ENCODE measurements at places on chromosomes 7 and 10.
A peak's percentile ranks its signal among the peaks of the same experiment; 100 is the strongest.

DNA sequence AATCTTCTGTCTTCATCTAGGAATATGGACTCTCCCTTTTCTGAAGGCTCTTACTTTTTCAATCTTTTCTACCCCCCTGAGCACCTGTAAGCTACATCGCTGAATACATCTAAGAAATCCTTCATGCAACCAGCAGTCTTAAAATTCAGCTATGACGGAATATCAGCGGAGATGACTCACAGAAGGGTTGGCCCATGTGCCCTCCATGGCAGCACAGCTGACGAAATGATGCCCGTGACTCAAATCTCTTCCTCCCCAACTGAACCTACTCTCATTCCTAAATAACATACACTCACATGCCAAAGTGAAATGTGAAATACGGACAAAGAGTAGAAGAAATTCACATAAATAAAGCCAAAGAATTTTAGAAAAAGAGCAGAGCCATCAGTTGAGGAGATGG, 30.3 kb upstream of the NCAPG2 start:
- DNase-seq = peak; percentile 72

- no peak for DNase-seq
These were observed 138.5 kb downstream of the CPED1 start for GRCh38 chr7:121126801-121127534.

DNA sequence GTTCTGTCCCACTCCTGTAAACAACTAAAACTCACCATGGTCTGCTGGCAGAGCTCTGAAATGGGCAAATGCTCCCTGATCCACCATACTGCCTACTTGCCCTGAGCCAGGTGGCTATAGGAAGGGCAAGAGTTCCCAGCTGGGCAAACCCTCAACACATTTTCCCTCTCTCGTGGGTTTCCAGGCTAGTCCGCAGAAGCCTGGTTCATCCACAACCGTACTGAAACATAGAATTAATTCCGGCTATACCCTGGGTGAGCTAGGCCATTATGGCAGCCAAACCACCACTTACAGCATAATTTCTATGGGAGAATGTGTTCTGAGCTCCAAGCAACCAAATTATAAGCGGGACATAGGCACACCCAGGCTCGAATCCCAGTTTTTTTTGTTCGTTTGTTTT, 20.1 kb upstream of the DDIT4 start:
- no peak for DNase-seq

DNA sequence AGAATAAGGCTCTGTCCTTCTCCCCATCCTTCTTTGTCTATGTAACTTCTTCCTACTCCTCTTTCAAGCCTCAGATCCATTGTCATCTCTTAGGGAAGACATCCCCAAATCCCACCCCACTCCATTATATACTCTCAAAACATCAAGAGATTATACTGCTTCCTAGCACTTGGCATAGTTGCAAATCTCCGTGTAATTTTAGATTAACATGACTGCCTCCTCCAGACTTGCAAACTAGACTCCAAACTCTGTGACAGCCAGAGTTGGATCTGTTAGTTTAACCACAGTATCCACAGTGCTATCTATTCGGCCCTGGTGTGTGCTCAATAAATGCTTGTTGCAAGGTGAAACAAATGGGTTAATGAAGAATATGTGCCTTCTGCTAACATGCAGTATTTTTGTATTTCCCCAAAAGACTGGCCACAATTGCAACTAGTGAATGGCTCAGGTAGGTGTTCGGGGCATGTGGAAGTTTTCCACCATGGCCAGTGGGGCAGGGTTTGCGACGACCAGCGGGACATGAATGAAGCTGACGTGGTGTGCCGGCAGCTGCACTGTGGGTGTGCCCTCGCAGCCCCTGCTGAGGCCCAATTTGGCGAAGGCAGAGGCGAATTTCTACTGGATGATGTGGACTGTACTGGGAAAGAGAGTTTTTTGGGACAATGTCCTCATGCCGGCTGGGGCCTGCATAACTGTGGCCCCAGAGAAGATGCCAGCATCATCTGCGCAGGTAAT, 34.5 kb upstream of the C10orf120 start:
- DNase-seq = no peak

GRCh38 chr7:46107610-46108217, 186.6 kb upstream of the IGFBP3 start:
- DNase-seq = no peak
